ENCODE measurements at places on chromosomes 3 and 15. TPM values are rescaled to one million over a fixed set of nuclear protein-coding genes. Genes with fewer than 3 reads are reported as not detected.
A peak's percentile ranks its signal among the peaks of the same experiment; 100 is the strongest.

DNA sequence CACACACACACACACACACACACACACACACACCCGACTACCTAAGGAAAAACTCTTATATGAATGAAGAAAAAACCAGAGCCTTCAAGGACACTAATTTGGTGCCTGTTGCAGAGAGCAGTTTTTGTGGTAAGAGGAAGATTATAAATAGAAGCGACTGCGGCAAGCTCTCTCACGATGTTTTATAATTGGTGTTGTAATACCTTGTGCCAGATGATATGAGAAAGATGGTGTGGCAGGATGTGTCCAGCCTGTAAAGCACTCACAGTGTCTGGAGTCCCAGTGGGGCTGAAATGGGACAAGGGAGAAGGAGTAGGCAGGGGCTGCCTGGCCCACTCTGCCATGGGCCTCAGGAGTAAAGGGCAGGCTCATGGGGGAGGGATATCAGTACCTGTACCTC, 839.9 kb downstream of the AGBL1 start:
- no peak for DNase-seq

GRCh38 chr3:183862610-183863009, 22.1 kb downstream of the PARL start:
- DNase-seq, result no peak

- no peak for DNase-seq
Observed at GRCh38 chr3:188051801-188052168, 102.2 kb upstream of the LPP start.

- peak; percentile 60 for DNase-seq
Observed at GRCh38 chr3:71208211-71209095, 375.1 kb downstream of the FOXP1 start.

DNA sequence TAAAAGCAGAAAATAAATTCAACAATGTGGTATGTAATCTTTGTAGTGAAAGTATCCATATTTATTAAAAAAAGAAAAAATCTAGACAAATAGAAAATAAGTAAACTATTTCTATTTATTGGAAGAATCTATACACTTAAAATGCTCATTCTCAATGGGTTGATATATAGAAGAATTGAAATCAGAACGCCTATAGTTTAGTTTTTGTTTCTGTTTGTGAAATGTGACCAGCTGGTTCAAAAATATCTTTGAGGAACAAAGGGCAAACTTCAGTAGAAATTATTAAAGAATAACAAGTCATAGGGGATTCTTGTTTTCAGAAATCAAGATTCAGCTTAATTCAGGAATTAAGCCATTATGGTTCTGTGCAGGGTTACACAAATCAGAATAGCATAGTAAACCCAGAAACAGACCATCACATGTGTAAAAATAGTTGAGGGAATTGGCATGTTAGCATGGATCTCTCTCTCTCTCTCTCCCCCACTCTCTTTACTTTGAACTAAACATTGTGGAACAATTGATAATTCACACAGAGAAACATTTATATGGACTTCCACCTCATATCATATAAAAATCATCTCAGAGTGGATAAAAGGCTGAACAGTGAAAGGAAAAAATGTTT, 134.0 kb downstream of the CHL1 start:
- no peak for DNase-seq

DNA sequence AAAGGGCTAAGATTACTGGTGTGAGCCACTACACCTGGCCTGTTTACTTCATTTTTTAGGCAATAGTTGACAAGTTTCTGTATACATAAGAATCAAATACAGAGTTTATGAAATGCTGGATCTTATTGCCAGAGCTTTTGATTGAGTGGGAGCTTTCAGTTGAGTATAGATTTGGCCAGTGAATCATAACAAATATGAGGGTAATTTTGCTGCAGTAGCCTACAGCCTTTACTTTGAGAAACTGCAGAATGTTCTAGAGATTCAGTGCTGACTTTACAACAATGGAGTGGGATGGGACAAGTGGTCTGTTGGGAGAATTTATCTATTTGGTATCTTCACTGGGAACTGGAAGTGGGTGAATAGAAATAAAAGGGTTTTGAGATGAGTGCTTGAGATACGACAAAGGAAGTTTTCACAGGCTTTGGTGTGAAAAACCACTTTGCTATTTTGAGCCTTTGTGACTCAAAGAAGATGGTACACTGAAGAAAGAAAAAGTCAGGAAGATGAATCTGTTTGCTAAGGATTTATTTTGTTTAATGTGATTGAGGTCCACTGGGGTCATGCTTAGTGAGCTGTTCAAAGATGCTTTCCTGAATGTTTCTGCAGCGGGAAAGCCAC, 227.8 kb downstream of the UBE2E2 start:
- DNase-seq, result no peak

The LRRC28 gene
- 40.4 TPM for polyA plus RNA-seq
